Liver (tissue), 10 donors: ENCODE measurements at places on chromosomes 7 and 10.

GRCh38 chr10:79266084-79266483, 81.2 kb upstream of the PPIF start:
- H3K4me1 ChIP-seq = peaks cover 3% of the 10 kb centered on the region
- H3K4me3 ChIP-seq = no peak overlapping the region
- DNase-seq = no peak

DNA sequence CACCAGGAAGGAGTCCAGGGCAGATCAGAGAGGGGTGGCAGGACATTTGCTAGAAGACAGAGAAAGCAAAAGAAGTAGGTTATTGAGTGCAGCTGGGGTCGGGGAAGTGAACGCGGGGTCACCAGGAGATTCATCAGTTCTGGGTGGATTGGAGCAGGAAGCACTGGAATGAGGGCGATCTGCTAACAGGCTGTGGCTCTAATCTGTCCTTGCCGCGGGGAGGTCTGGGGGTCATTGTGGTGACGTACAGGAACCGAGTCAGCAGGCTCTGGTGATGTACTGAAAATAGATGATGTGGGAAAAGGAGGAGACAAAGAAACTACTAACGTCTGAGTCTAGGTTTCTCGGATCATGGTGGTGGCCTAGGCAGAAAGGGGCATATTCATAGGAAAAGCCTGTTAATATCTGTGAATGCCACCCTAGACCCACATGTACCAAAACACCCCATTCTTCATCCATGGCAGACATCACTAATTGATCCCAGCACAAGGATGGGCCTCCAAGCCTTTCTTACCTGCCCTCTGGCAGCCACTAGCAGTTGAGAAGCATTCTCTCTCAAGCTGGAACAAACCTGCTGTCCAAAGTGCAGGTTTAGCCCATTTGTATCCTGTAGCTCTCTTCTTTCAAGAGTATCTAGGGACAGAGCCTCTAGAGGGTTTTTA, 134.5 kb downstream of the C10orf105 start:
- H3K27me3 ChIP-seq = no peaks in the 10 kb centered on the region
- no peak overlapping the region for H3K4me3 ChIP-seq
- peaks cover 31% of the 10 kb centered on the region for H3K4me1 ChIP-seq
- no peak overlapping the region for H3K27ac ChIP-seq

- H3K36me3 ChIP-seq = peaks cover 23% of the 10 kb centered on the region
- H3K27me3 ChIP-seq = no peaks in the 10 kb centered on the region
- no peaks in the 10 kb centered on the region for H3K4me1 ChIP-seq
- no peak overlapping the region for H3K4me3 ChIP-seq
- DNase-seq = no peak
- no peak overlapping the region for H3K27ac ChIP-seq
These were observed 11.6 kb downstream of the HBP1 start for GRCh38 chr7:107180378-107180777.

DNA sequence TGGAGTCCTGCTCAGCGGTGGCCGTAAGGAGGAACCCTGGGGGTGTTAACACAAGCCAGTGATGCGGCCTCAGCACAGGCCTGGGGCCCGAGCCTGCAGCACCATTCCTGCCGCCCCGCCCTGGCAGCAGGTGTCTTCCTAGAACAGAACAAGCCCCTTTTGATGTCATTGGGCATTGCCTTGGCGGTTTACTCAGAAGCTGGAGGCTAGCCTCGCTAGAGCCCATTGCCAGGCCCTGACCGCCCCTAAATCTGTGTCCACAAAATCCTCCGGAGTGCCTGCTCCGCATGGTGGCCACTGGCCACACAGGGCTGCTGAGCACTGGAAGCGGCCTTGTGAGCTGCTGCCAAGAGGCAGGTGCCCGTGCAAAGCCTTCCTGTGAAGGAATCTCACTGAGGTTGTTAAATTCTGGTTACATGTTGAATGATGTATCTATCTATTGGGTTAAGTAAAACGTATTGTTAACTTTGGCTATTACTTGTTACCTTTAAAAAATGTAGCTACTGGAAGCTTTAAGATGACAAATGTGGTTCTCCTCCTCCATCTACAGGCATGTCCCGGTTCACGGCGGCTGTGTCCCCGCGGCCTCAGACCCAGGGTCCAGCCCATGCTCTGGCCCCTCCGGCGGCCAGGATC, 1.2 kb upstream of the INPP5A start:
- no peak overlapping the region for H3K4me3 ChIP-seq
- DNase-seq = no peak
- H3K27ac ChIP-seq = peak overlapping the region; percentile 62
- peaks cover 25% of the 10 kb centered on the region for H3K4me1 ChIP-seq
- no peaks in the 10 kb centered on the region for H3K27me3 ChIP-seq

GRCh38 chr10:20369863-20370736, 527.0 kb downstream of the NEBL start:
- H3K4me1 ChIP-seq = no peaks in the 10 kb centered on the region
- DNase-seq = no peak
- H3K4me3 ChIP-seq = no peak overlapping the region
- H3K27ac ChIP-seq = no peak overlapping the region
- H3K36me3 ChIP-seq = no peaks in the 10 kb centered on the region

GRCh38 chr7:44285561-44285960, 39.8 kb downstream of the CAMK2B start:
- DNase-seq = no peak
- no peaks in the 10 kb centered on the region for H3K4me1 ChIP-seq
- H3K27me3 ChIP-seq = no peaks in the 10 kb centered on the region
- H3K36me3 ChIP-seq = no peaks in the 10 kb centered on the region
- no peak overlapping the region for H3K4me3 ChIP-seq

DNA sequence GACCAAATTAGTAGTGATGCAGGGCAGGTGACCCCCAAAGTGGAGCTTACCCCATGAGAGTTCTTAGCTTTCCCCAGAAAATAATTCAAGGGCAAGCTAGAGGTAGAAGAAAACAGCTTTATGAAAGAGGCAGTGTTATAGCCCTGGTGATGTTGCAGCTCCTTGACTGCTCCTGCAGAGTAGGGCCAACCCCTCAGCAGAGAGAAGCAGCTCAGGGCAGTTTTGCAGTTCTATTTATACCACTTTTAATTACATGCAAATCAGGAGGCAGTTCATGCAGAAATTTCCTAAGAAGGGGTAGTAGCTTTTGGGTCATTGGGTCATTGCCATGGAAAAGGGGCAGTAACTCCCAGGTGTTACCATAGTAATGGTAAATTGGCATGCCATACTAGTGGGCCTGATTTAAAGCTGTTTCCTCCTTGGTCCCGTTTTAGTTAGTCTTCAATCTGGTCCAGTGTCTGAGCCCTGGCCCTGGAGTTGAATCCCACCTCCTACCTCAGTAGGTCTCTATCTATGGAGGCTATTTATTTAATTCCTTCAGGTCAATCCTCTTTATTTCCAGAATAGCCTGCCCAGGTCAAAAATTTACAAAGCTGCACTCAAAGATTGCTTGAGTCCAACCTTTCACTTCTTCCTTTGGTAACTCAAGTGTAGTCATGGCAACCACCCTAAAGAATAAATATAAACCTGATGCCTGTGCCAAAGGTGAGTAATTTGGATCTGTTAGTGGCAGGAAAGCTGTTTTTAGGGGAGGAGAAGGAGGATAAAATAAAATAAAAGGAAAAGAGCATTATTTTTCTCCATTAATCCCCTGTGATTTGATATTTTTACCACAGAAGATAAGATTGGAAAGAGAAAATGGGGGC, 29.5 kb downstream of the PLXDC2 start:
- H3K36me3 ChIP-seq = no peaks in the 10 kb centered on the region

DNA sequence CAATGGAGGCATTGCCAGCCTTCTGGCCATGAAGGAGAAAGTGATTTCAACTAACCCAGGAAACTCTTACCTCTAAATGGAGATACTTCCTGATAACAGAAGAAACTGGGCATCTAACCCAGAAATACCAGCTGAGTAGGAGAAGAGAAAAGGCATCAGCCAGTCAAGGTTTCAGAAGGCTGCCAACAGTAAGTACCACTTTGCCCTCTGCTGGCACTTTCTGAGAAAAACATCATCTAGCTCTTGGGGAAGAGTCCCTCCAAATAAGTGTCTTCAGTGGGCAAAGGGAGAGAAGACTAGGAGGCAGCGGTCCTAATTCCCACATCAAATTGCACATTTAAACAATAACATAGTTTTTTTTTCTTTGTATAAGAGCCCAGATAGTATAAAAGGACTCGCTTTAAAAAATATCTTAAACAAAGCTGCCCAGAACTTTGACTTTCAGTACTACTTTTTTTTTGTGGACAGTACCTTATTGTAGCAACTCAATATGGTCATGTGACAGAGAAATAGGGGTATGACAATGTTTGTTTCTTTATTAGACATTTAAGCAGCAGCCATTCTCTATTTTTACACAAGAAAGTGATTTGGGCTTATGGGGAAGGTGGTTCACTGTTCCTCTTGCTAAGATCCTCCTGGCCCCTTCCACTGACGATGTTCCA, 157.3 kb downstream of the CTTNBP2 start:
- H3K4me1 ChIP-seq = no peaks in the 10 kb centered on the region
- no peak for DNase-seq
- no peak overlapping the region for H3K27ac ChIP-seq
- no peak overlapping the region for H3K4me3 ChIP-seq
- H3K27me3 ChIP-seq = no peaks in the 10 kb centered on the region

DNA sequence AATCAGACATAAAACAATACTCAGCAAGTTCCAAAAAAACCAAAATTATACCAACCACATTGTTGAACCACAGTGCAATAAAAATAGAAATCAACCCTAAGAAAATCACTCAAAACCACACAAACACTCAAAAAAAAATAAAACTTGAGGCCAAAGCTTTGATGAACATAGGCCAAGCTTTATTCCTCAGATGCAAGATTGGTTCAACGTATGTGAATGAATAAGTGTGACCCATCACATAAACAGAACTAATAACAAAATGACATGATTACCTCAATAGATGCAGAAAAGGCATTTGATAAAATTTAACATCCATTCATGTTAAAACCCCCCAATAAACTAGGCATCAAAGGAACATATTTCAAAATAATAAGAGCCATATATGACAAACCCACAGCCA, 506.1 kb upstream of the FZD8 start:
- no peak overlapping the region for H3K27ac ChIP-seq
- no peaks in the 10 kb centered on the region for H3K27me3 ChIP-seq

- H3K36me3 ChIP-seq = no peaks in the 10 kb centered on the region
- no peaks in the 10 kb centered on the region for H3K4me1 ChIP-seq
- DNase-seq = no peak
- no peak overlapping the region for H3K4me3 ChIP-seq
- no peak overlapping the region for H3K27ac ChIP-seq
These were observed 141.9 kb upstream of the KLF6 start for GRCh38 chr10:3926675-3927525.

- H3K36me3 ChIP-seq = no peaks in the 10 kb centered on the region
- DNase-seq = no peak
- no peaks in the 10 kb centered on the region for H3K27me3 ChIP-seq
These were observed 3.3 kb downstream of the ZMIZ1 start for GRCh38 chr10:79072041-79072441.

DNA sequence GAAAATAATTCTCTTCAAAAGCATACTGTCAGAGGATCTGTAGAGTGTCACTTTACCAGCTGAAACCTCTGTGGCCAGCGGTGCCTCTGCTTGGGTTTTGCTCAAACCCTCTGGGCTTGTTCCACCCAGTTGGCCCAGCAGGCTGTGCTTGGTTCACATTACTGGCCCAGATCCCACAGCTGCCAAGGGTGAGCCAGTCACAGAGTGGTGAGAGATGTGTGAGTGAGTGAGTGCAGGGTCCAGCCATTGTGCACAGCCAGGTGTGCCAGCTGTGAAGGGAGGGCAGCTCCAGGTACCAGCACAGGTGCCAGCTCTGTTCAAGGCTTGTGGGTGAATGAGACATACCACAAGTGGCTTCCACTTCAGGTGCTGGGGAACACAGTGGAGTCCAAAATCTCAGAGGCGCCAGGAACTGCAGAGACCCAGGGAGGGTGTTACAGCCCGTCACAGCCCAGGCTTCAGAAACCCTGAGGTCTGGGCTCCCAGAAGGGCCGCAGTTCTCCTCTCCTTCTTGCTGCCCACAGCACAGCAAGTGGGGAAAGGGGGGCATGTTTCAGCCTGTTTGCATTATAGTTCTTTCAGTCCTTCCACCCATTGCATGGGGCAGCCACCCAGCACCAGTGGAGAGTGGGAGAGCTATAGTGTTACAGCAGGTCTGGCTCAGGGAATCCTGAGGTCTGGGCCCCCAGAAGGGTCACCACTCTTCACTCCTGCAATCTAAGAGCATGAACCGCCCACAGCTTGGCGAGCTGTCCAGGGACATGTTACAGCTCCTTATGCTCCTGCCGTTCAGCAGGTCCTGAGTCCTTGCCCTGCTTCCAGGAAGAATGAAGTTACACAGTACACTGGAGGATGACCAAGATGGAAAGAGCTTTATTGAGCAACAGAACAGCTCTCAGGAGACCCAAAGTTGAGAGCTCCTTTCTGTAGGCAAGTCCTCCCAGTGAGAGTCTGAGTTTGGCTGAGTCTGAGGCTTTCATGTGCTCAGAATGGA, 931.7 kb upstream of the SORCS1 start:
- no peak overlapping the region for H3K4me3 ChIP-seq
- no peak for DNase-seq
- H3K4me1 ChIP-seq = no peaks in the 10 kb centered on the region
- no peaks in the 10 kb centered on the region for H3K27me3 ChIP-seq
- H3K36me3 ChIP-seq = no peaks in the 10 kb centered on the region

- H3K4me3 ChIP-seq = no peak overlapping the region
- DNase-seq = no peak
- H3K4me1 ChIP-seq = peaks cover 2% of the 10 kb centered on the region
- no peaks in the 10 kb centered on the region for H3K27me3 ChIP-seq
- no peak overlapping the region for H3K27ac ChIP-seq
These were observed 192.2 kb upstream of the RHOBTB1 start for GRCh38 chr10:61136139-61136538.

DNA sequence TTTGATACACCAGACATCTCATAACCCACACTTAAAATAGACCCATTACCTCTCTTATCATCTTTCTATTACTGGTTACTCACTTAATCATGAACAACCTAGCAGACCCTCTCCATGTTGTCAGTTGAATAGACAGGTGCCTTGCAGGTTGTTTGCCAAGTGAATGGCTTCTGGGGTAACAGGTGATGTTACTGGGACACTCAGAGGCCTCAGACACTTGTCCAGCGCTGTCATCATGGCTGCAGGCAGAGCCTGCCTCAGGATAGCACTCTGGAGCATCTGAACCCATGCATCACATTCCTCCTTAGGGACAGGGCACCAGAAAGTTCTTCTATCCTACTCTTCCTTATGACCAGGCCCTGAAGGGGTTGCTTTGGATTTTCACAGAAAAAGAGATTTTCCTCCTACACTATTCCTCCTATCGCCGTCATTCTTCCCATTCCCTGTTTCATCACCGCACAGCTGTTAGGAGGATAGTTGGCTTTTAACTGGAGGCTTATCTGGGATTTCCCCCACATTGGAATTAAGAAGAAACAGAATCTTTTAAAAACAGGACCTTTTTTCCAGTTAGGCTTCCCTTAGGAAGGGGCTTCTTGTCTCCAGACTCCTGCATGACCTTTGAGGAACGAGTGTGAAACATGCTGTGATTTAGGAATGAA, 182.1 kb downstream of the VTI1A start:
- H3K4me1 ChIP-seq = no peaks in the 10 kb centered on the region
- H3K4me3 ChIP-seq = no peak overlapping the region
- H3K36me3 ChIP-seq = no peaks in the 10 kb centered on the region
- no peak for DNase-seq
